ENCODE measurements at places on chromosomes 3 and 15.
A peak's percentile ranks its signal among the peaks of the same experiment; 100 is the strongest.

- no peak for DNase-seq
Measured at GRCh38 chr3:140467104-140467577, 210.7 kb upstream of the TRIM42 start.

DNA sequence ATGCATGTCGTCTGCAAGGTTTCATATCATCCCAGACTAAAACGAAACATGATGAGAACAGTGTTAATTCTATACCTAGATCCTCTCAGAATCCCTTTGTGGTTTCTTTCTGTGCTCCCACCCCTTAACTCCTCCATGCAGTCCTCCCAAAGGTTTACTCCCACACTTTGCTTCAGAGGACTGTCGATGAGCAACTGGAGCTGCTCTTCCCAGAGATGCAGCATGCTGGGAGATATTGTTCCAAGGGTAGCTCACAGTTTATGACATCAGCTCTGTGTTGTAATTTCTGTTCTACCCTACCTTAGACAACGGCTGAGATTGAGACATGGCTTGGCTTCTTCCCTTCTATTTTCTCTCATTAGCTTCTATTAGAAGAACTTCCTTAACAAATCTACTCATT is 313.0 kb upstream of the COL8A1 start:
- no peak for DNase-seq

GRCh38 chr3:13818919-13819318 is 61.0 kb downstream of the WNT7A start:
- DNase-seq = no peak

- no peak for DNase-seq
Measured at GRCh38 chr15:100821327-100821726, 58.3 kb upstream of the ALDH1A3 start.

GRCh38 chr3:133135306-133135705 is 97.1 kb downstream of the TMEM108 start:
- DNase-seq = no peak

- DNase-seq = no peak
Measured at GRCh38 chr3:183711516-183711915, 13.9 kb downstream of the YEATS2 start.

DNA sequence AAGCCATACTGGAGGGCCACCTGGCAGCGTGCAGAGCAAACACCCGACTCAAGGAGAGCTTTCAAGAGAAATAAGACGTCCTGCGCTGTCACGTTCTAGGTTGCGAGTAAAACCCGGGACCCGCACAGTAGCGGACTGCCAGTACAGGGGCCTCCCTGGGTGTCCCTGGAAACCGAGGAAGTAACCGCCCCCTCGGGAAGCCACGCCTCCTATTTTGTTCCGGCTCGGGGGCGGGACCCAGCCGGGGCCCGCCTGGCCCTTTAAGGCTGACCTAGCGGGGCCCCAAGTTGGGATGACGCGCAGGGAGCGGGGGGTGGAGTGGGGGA is 218 bp upstream of the MAPKAPK3 start:
- DNase-seq = peak; percentile 89

GRCh38 chr3:129974833-129975704 is 549 bp downstream of the TRH start:
- no peak for DNase-seq

- no peak for DNase-seq
Measured at GRCh38 chr3:157753787-157754136, 250.5 kb upstream of the VEPH1 start.

DNA sequence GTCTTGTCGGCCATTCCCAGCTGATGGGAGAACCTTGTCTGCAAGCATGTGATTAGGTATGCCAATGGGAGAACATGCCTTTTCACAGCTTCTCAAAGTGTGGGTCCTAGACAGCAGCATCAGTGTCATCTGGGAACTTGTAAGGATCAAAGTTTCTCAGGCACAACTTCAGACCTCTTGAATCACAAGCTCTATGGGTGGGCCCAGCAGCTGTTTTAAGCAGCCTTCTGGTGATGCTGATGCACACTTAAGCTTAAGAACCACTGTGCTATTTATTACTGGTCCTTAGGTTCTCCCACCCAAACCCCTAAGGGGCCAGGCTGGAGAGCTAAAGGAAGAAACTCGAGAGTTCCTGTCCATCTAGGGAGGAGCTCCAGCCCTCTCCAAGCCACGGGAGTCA is 453.9 kb upstream of the PROK2 start:
- no peak for DNase-seq

GRCh38 chr15:96672629-96673028 is 342.1 kb downstream of the NR2F2 start:
- DNase-seq = no peak

DNA sequence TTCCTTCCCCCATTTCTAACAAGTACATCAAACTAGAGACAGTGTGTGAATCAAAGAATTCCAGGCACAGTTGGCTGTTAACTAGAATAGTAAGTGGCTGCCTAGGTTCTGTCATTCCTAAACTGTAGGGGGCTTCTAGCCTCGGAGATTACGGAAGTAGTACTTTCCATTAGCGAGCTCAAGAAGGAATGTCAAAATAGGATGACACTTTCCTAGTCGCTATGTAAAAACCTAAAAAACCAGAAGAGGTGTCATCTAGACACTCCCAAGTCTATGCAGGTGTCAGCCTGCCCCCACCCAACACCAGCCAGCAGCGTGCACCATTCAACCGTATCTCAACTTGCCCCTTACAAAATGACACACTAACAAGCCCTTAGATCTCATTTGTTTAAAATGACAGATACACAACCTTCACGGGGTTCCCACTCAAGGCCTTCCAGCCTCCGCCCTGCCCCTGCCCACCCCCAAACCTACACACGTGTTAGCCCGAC is 874 bp downstream of the INO80 start:
- DNase-seq = peak; percentile 15

DNA sequence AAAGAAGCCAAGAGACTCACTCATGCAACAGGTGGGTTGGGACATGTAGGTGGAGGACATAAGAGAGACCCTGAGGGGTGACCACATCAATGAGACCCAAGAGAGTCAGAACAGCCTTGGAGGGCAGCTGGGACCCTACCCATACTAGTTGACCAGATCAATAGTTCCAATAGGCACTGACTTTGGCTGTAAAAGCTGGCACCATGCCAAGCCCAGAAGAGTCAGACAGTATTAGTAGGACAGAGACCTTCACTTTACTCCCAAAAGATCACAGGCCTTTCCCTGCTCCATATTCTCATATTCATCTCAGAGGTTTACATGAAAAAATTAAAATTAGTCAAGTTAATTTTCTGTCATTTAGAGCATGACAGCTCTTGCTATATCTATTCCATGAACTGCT is 20.9 kb upstream of the GABRR3 start:
- DNase-seq = no peak

DNA sequence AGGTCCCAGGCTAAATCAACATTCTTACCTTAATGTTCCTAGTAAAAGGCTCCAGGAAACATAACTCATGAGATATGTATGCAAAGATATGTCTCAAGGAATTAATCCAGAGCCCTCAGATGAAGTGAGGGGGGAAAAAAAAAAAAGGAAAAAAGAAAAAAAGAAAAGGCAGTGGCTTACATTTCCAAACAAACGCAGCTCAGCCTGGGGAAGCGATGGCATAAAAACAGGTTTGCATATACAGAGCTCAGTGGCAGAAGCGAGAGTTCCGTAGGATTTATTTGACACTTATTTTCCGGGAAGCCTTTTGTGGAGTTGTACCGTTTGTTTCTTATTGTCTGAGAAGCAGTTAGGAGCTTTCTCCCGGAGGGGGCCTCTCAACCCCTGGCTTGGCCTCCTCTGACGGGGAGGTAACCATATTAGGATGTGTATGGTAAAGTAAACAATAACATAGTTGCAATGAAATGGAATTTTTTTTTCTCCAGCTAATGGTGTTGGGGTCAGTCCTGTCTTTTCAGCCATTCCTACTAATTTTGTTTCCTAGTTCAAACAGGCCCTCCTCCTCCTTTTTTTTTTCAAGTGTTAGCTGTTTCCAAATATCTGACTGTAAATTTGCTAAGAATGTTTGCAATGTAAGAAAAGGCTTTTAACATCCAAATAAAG is 338.6 kb downstream of the FOXP1 start:
- no peak for DNase-seq

- DNase-seq = no peak
Measured at GRCh38 chr3:177362626-177363025, 165.3 kb upstream of the TBL1XR1 start.

DNA sequence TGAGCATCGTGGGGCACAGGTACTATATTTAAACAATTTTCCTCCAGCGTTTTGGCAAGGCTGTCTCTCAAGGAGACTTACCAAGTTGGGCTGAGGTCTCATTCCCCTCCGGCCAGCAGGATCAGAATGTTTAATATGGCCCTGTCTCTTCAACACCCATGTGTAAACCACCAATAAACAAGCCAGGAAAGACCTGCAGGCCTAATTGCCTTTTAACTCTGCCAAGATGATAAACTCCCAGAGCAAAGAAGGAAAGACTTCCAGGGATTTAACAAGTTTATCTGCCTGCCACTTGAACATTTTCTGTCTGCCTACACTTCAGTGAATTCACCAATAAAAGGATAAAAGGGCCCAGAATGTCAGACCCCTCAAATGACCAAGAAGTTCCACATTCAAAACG is 130.3 kb upstream of the WNT5A start:
- no peak for DNase-seq

GRCh38 chr15:26868029-26868685 is 1.3 kb downstream of the GABRA5 start:
- DNase-seq = no peak

GRCh38 chr15:99387421-99388168 is 136.3 kb downstream of the LRRC28 start:
- DNase-seq = no peak

GRCh38 chr3:171733561-171733960 is 76.7 kb downstream of the PLD1 start:
- no peak for DNase-seq

DNA sequence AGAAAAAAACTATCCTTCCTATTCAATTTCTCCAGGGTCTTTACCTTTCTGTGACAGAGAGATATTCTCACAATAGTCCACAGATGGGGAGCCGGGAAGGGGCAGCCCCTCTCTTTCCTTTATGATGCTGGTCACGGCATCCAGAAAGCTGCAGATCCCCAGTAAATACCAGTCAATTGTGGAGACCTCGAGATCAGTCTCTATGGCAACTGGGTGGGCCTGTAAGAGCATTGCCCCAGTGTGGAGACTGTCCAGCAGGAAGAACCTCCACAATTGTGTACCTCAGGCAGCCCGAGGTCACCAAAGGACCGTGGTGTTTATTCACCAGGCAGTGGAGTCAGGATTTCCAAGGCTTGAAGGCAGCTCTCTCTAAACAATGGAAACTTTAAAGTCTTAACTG is 291.2 kb downstream of the NTRK3 start:
- no peak for DNase-seq

- DNase-seq = peak; percentile 51
Measured at GRCh38 chr3:87082796-87083440, 92.0 kb upstream of the VGLL3 start.

DNA sequence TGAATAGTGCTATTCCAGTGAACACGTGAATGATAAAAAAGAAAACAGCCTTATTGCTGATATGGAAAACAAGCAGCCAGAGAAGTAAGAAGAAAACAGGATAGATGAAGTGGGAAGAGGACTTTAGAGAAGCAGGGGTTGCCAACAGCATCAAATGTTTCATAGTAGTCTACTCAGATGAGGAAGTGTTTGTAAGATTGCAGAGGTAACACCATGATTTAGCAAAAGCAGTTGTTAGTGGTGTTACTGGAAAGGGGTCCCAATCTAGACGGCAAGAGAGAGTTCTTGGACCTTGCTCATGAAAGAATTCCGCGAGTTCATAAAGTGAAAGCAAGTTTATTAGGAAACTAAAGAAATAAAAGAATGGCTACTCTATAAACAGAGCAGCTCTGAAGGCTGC is 108.8 kb upstream of the MCTP2 start:
- DNase-seq = no peak

DNA sequence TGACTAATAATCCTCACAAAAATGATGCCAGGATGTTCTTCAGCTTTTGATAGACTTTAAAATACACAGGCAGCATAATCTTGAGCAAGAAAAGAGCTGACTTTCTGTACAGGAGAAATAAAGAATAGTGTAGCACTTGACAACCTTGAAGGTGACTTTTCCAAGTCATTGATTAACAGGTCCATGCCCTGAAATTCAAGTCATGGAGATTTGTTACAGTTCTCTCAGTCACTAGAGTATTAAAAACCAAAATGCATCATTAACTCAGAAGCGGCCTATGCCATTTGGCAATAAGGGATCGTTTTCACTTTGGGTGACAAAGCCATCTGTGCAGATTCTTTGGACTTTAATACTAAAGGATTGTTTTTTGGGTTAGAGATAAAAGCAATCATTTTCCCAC is 692.7 kb upstream of the SGO1 start:
- DNase-seq = no peak

DNA sequence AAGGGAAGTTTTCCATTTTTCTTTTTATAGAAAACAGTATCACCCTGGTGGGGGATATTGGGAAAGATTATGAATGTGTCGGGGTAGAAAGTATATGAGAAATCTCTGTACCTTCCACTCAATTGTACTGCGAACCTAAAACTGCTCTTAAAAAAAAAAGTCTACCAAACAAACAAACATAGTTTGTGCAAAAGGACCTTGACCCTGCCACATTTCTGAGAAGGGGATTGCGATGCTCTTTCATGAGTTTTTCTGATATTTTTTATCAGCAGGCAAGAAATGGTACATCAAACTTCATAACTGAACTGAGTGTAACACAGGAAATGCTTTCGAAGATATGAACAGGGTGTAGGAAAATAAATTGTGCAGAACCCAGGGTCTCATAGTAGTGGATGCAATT is 286.0 kb downstream of the WDR72 start:
- DNase-seq = no peak

DNA sequence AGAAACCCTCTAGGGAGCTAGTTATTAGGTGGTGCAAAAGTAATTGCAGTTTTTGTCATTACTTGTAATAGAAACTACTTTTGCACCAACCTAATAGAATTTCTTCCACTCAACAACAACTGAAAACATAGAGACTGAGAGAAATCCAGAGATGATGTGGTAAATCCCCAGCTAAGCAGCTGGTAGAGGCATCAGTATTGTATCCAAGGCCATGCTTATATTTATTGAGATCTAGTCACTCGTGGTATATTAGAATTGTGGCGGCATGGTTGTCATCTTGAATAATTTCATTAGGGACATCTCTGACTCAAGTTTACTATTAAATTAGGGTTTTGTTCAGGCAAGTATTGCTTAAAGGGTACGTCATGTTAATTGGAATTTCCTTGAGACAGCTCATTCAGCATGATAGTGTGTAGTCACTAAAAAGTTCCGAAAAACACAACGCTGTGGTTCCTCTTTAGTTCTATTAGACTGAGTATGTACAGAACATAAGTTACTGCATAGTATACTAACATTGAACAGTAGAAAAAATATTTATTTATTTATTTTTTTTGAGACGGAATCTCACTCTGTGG is 35.3 kb downstream of the PAK2 start:
- DNase-seq = no peak

DNA sequence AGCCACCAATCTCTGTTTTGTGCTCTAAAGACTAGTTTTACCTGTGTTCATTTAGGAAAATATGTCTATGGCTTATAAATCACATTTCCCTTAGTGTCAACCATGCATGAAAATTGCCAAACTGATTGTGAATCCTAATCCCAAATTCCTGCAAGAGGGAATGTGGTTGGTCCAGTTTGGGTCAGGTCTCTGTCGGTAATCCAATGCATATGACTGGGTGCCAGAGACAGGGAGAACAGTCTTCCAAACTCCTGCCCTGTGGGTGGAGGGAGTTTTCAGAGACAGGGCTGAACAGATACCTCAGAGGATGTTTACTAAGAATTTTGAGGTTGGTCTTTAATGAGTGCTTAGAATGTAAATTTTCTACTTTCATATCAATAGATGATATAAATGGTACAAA is 300.5 kb upstream of the ARL6 start:
- DNase-seq = no peak

- DNase-seq = no peak
Measured at GRCh38 chr15:92533298-92533697, 122.3 kb downstream of the FAM174B start.
